RWPE1 (cell line): ENCODE measurements at places on chromosomes 5 and 9.

- no peak for DNase-seq
Observed at GRCh38 chr9:638152-638551, 203.3 kb upstream of the DMRT1 start.

- DNase-seq, result no peak
Observed at GRCh38 chr5:128629157-128629556, 91.1 kb upstream of the FBN2 start.

DNA sequence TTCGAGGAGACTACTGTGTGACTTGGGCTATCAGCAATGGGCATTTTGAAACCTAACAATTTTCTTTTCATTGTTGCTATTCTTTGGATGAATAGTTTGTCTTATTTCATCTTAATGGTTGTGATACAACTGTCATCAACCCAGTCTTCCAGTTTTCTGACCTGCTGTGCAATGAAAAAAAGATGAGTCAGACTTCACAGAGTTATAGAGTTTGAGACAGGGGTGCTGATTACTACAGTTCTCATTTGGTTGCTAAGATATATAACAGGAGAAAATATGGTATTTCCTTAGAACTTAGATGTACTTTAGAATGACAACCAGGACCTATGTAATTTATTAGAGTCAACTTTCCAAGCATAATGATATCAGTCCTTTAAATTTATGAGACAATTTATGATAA lies 564.4 kb upstream of the NUDT12 start:
- DNase-seq, result no peak

DNA sequence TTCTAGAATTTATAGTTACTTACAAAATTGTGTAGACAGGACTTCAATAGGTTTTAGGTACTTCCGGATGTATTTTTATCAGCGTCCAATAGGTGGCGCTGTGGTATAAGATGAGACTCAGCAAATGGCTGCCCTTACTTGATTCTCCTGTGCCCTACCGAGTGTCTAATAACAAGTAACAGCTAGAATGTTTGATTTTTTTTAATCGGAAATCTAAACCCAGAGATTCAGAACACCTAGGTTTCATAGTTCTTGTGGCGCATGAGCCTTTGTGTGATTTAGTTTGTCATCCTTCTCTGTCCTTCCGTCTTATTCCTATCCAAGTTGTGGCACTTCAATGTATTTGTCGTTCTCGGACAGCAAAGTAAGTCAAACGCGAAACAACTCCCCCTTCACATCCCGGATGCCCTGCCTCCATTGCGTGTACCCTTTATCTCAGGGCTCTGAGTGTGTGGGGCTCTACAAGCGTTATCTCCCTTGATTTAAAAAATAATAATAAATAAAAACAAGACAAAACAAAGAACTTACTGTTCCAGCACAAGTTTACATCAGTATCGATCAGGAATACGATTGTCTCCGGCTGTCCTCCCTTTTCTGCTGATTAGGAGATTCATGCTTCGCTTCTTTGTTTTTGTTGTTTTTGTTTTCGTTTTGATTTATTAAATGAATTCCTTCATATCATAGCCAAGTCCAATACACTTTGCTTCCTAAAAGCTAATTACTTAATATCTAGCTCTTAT lies 50.7 kb upstream of the SLC30A5 start:
- DNase-seq, result peak; percentile 82

GRCh38 chr5:76617675-76618074 lies 5.5 kb downstream of the F2RL2 start:
- DNase-seq, result no peak

- DNase-seq, result no peak
Observed at GRCh38 chr5:91345461-91345860, 37.7 kb downstream of the ARRDC3 start.

DNA sequence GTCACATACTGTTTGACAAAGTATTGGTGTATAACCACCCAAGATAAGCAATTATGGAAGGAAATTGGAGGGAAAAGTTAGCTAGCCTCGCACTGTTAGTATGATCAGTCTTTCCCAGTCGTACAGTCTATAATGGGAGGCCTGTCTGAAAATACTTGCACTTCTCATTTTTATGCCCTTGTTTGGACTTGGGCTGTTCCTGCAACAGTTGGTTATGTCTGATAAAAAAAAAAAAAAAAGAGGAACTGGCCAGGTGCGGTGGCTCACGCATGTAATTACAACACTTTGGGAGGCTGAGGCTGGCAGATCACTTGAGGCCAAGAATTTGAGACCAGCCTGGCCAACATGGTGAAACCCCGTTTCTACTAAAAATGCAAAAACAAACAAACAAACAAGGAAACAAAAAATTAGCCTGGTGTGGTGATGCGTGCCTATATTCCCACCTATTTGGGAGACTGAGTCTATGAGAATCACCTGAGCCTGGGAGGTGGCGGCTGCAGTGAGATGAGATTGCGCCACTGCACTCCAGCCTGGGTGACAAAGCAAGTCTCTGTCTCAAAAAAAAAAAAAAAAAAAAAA lies 58.3 kb upstream of the ANKRD33B start:
- DNase-seq, result no peak
